Epithelial cell of proximal tubule (primary cell): ENCODE measurements at places on chromosomes 1 and 21. TPM values are rescaled to one million over a fixed set of nuclear protein-coding genes. Genes with fewer than 3 reads are reported as not detected.

DNA sequence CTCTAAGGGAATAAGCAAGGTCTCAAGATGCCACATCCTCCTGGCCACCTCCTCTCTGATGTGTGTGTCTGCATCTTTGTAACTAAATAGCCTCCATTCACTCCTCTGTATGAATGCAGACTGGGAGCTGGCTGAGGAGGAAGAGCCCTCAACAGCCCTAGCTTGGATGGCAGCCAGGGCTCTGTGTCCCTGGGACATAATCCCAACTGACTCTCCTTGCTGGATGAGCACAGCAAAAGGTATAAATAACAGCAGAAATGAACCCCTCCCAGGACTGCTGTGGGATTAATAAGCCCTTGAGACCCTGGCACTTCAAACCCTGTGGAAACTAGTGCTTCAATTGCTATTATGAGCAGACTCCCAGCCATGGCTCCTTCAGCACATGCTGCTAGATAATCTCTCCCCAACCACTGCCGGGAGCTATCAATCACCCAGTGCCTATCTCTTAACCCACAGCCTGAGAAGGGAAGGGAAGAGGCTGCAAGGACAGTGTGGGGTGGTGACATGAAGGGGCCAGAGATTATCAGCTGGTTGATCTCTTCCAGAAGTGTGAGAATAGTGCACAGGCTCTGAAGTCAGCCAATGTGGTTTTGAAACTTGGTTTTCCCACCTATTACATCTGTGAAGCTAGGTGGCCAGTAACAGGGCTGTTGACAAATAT lies 152.2 kb downstream of the TNR start:
- no peak for DNase-seq

DNA sequence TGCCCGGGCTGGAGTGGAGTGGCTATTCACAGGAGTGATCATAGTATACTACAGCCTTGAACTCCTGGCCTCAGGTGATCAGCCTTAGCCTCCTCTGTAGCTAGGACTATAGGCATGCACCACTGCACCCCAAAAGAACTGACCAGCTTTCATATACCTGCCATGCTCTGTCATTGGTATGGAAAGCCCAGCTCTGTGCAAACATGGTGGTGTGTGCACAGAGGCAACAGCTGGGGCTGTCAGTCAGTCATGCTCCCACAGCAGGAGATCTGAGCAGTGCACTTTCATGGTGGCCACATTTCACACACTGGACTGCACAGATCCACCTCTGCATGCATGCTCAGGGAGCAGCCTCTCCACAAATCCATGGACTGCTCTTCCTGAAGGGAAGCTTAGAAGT lies 8.8 kb upstream of the JAK1 start:
- DNase-seq = no peak

The PKLR gene
- total RNA-seq = not detected in 2 replicates

DNA sequence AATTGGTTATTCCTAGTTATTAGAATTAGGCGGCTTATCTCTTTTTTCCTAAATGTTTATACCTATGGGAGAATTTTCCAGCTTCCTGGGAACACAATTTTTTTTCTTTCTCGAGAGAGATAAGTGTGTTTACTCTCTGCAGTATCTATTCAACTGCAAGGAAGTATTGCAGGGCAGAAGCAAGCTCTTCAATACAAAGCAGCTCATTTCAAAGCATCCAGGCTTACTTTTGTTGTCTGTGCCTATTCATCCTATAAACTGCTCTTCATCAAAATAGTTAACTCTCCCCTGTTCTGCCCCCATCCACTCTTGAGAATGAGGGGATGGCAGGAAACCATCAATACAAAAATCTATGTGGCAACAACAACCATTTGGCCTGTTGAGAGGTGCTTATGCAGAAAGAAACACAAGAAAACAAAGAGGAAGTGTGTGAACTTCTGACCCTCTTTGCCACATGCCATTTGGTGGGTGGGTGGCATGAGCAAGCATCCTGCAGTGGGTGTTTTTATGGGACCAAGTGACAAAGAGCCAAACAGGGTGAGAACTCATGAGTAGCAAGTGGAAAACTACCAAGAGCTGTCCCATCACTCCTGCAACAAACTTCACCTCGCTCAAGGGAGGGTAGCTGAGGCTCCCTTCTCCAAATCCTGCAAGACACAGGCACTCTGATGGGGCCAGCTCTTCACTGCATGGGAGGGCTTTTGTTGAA lies 50.6 kb upstream of the MRPS6 start:
- DNase-seq = no peak

The PRRC2C gene
- 46.7 and 53.0 TPM in 2 replicates for total RNA-seq

The SMPDL3B gene
- 13.5 and 17.2 TPM in 2 replicates for total RNA-seq

The CTSS gene
- total RNA-seq = 4.4 and 21.3 TPM in 2 replicates
